Effector CD4-positive, alpha-beta T cell (primary cell): ENCODE measurements at places on chromosomes 5 and 9.

GRCh38 chr5:133675376-133676154 is 63.2 kb upstream of the FSTL4 start:
- DNase-seq = no peak

- no peak for DNase-seq
Observed at GRCh38 chr5:125874057-125874456, 549.2 kb upstream of the GRAMD2B start.

DNA sequence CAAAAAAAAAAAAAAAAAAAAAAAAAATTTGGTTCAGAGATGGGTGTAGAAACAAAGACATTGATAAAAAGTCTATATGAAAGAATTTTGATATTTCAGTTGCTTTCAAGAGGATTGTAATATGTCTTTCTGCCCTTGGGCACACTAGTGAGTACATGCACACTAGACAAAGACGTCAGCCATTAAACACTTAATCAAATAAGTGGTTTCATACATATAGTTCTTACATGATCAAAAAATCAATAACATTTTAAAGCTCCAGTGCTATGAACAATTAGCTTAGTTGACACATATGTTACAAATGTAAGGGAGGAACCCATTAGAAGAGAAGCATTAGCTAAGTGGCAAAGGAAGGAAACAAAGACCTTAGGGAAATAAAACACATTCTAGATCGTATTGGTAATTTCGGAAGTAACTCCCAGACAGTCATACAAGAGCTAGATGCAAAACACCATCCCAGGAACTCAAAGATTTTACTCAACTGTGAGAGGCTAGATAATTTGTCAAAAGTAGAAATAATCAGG is 84.5 kb upstream of the MAN2A1 start:
- no peak for DNase-seq

DNA sequence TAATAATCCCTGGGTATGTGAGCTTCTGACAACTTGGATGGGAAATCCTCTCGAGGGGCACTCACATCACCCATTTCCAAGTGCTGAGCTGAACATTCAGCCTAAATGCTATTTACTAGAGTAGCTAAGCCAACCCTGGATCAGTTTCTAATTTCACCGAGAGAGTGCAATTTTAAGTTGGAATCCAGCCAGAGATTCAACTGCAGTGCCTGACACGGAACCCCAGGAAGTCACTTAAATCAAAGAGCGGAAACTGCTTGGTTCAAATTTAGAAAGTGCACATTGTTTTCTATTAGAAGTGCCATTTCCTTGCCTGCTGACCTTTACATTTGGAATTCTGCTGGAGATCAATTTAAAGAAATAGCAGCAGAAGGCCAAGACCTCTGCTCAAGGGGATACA is 8.8 kb downstream of the SPRY4 start:
- DNase-seq = no peak

- no peak for DNase-seq
Observed at GRCh38 chr5:107455111-107455544, 215.6 kb downstream of the EFNA5 start.

GRCh38 chr5:5164163-5164562 is 24.0 kb downstream of the ADAMTS16 start:
- DNase-seq = no peak

GRCh38 chr5:11520241-11520930 is 383.9 kb downstream of the CTNND2 start:
- DNase-seq = no peak

GRCh38 chr9:70873506-70873905 is 247.9 kb downstream of the TRPM3 start:
- DNase-seq = no peak

DNA sequence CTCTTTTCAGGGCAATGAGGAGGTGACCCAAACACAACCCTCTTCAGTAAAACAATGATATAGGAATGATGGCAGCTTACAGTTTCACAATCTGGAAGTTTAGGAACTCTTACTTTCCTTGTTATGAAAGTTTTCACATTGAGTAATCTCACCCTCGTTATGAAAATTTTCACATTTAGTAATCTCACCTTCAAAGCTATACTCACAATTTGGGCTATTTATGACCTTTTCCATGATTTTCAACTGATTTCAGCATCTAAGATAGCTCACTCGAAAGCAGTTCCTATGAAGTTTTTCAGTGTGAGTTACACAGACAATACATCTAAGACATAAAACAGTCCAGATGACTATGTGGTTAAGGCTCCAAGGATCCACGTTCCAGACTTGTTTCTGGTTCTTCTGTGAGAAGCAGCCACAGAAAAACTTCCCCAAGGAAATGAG is 57.1 kb downstream of the FOXD1 start:
- DNase-seq = no peak

- no peak for DNase-seq
Observed at GRCh38 chr9:135664801-135665794, 2.0 kb downstream of the LCN9 start.
